ENCODE measurements at places on chromosomes 2 and 18.

DNA sequence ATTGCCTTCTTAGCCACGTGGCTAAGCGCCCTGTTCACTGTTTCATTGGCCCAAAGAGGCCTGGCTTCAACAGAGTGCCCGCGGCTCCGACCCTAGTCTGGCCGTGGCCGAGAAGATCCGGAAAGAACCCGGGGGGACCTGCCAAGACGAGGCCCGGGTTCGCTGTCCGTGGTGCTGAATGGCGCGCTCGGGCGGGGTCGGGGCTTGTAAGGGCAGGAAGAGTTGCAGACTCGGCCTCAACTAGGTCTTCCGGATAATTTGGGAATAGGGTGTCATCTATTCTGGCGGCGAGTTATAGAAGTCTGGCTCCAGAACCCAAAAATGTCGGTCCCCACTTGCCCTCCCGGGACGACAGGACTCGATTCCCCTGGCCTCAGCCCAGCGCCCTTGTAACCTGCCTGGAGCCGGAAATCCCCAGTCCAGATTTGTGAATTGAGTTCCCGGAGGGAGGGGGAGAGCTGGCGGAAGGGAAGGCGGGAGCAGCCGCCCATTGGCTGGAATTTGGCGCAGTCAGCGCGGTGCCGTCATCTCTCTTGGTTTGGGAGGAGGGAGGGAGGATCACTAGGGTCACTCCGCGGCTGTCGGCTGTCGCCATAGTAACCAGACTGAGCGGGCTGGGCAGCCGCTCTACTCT lies 3.5 kb downstream of the CDK5R2 start:
- peak; percentile 83 for DNase-seq

- DNase-seq: no peak
Measured at GRCh38 chr2:12008425-12009061, 262.1 kb downstream of the LPIN1 start.

GRCh38 chr2:121555008-121555407 lies 24.3 kb downstream of the RNU4ATAC start:
- DNase-seq: no peak

- no peak for DNase-seq
Measured at GRCh38 chr18:74171910-74172606, 23.7 kb downstream of the TIMM21 start.

DNA sequence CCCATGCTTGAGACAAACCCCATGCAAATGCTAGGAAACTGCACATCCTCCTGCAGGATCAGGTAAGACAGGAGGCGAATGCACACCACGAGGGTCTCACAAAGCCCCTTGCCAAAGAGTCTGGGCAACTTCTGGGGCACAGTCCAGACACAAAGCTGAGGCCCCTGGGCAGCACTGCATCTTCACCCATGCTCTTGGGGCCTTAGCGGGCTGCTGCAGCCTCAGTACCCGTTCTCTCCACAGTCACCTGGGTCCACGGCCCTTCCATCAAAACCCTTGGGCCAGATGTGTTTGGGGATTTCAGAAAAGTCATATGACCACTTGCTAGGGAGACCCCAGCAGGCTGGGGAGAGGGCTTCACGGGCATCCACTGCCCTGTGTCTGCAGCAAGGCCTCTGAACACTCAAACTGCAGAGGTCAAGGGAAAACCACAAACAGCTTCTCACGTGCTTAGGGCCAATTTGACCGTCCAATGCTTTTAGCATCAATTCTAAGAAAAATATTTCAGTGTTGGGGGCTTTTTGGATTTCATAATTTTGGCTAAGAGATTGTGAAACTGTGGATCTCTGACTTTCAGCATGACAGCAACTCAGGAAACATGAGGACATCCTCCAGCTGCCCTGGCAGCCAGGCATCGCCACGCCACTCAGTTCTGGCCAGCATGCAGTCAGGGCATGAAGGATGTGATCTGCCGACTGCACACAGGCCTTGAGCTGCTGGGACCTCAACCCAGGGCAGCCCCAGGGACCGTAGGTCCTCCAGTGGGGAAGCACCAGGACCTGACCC lies 20.0 kb downstream of the PASK start:
- DNase-seq: peak; percentile 53

DNA sequence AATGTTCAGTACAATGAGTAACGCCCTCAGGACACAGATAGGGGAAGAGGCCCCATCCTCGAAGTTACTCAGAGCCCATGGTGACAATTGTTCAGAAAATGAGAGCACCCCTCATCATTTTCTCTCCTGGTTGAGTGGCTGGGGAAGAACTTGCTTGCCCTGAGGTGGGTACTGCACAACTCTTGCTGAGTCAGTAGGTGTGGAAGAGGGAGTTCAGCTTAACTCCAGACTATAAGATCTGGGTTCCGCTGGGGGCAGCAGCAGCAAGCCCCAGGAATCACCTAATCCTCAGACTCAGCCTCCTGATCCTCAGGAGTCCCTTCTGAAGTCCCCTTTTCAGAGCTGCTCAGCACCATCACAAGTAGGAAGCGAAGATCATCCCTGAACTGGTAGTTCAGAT lies 123.7 kb downstream of the PIEZO2 start:
- no peak for DNase-seq

DNA sequence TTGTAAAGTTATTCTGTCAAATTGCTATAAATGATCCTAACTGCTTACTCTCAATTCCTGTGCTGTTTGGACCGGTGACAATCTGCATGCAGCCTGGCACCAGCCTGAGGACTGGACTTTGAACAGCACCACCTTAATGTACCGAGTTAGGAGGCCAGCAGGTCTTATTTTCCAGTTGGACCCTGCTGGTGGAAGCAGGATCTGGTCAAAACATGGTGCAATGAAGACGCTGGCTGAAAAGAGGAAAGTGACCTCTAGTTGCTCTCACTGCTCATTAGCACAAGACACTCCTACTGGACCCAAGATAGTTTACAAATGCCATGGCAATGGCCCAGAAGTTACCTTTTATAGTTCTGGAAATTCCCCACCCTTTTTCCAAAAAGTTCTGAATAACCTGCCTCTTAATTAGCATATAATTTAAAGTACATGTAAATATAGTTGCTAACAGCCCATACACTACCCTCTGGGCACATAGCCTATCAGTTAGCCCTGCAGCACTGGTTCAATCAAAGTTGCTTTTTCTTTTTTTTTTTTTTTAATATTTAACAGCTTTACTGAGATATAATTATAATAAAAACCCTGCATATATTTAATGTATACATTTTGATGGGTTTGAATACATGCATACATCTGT lies 35.8 kb downstream of the RBKS start:
- no peak for DNase-seq

GRCh38 chr2:9451231-9451630 lies 23.1 kb upstream of the IAH1 start:
- DNase-seq: no peak

GRCh38 chr2:23387845-23388244 lies 2.9 kb downstream of the KLHL29 start:
- DNase-seq: no peak

- peak; percentile 73 for DNase-seq
Measured at GRCh38 chr2:189657867-189658266, 3.4 kb upstream of the ASNSD1 start.

GRCh38 chr18:56899660-56900059 lies 247.2 kb upstream of the BOD1L2 start:
- DNase-seq: no peak

DNA sequence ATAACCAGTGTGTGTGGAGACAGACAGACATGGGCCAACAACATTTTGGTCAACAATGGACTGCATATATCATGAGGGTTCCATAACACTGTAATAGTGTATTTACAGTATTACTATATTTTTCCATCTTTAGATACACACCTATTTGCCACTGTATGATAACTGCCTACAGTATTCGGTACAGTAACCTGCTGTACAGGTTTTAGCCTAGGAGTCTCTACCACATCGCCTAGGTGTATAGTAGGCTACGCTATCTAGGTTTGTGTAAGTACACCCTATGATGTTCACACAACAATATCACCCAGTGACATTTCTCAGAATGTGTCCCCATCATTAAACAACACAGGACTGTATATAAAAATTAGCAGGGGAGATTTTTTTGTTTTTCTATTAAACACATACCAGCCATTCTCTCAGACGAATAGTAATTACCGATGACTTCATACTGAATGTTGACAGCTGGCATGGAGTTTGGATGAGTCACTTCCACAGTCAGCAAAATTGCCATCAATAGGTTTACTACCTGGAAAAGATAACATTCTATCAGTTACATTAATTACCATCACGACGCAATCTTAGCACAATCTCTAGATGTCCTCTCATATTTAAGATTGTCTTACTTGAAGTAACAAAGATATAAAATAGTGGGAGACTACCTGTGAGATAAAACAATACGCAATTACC lies 10.8 kb downstream of the LAPTM4A start:
- no peak for DNase-seq

- DNase-seq: no peak
Measured at GRCh38 chr2:30394096-30394495, 53.0 kb upstream of the LCLAT1 start.

DNA sequence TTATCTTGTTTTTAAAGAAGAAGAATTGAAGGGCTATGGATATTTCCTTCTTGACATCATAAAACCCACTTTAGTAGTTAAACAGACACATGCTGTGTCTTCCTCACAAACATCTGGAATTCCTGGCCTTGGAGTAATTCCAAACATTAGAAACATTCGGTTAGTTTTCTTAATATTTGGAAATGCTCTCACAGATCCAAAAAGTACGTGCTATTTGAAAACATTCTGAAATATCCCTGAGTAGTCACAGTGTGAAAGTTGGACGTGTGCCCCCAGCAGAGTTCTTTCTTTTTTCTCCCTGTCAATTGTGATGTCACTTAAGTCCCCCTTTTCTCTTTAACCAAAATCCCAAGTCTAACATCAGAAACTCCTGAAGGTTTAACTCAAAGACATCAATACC lies 91.3 kb downstream of the ANTXR1 start:
- DNase-seq: no peak

GRCh38 chr18:44507729-44508325 lies 172.9 kb upstream of the SETBP1 start:
- DNase-seq: no peak

DNA sequence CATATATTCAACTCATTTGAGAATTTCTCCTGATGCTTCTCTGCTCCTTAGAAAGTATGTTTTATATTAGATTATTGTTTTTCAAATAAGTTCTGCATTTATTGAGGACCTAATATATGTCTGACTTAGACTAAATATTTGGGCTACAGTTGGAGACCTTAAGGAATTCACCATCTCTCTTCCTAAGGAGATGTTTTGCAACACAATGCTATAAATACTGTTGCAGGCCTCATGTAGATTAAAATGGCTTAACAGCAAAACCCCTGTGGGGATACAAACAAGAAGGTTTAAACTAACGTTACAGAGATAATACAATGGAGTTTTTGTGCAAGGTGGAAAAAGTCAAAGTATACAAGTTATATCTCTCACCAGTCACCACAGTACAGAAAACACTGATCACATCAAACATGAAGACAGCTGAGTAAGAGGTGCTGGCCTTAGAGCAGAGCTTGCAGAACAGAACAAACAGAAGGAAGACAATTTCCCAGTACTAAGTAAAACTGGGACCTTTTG lies 20.1 kb upstream of the BMPR2 start:
- DNase-seq: no peak

GRCh38 chr2:166044853-166045483 lies 82.9 kb downstream of the SCN1A start:
- no peak for DNase-seq

GRCh38 chr2:49831698-49832367 lies 677.5 kb upstream of the FSHR start:
- DNase-seq: no peak

- peak; percentile 71 for DNase-seq
Measured at GRCh38 chr2:121650315-121650930, 1.2 kb upstream of the CLASP1 start.

DNA sequence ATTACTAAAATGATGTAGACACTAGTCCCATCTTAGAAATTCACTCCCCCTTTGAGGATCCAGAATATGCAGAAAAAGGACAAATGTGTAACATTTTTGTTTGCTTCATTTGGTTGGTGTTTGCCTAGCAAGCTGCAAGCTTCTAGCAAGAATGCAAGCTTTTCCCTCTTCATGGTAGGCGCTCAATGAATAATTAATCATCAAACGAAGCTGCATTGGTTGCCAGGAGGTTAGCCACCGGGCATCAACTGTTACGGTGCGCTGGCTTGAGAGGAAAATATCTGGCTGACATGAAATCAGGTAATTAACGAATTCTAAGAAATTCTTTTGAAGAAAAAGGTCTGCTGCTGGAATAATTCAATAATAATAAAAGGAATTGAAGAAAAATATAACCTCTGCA lies 341.0 kb upstream of the KYNU start:
- DNase-seq: no peak

DNA sequence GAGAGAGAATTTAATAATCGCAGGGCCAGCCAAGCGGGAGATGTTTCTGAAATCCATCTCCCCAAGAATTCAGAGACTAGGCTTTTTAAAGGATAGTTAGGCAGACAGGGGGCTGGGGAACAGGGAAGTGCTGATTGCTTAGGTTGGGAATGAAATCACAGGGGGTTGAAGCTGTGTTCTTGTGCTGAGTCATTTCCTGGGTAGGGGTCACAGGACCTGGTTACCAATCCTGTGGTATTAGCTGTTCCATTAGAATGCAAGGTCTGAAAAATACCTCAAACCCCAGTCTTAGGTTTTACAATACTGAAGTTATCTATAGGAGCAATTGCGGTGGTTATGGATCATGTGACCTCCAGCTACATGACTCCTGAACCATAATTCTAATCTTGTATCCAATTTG lies 4.6 kb downstream of the SP140 start:
- DNase-seq: no peak

- no peak for DNase-seq
Measured at GRCh38 chr2:86791573-86791972, 860 bp upstream of the CD8A start.

- DNase-seq: no peak
Measured at GRCh38 chr2:166375195-166375735, 479 bp downstream of the SCN9A start.

DNA sequence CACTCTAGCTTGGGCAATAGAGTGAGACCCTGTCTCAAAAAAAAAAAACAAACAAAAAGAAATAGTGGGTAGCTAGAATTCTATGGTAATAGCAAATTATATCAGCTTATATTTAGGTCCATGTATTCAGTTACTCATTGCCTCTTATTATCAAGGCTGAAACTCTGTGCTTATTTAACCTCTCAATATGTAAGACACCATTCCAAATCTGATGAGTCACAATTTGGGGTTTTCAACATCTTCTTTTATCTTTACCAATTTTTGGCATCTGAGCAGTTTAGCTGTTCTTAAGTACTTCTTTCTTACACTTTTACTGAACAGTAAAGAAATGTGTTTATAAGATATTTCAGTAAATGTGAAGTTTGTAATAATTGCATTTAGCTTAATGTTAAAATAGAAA lies 69.3 kb downstream of the TTC27 start:
- DNase-seq: no peak

Data from activated effector memory CD4-positive, alpha-beta T cell treated with anti-CD3 and anti-CD28 coated beads, Interleukin-2, amount 50 U/mL, for 16 hours (primary cell).